Left lung (tissue), 14 donors: ENCODE measurements at places on chromosomes 3 and 15.

DNA sequence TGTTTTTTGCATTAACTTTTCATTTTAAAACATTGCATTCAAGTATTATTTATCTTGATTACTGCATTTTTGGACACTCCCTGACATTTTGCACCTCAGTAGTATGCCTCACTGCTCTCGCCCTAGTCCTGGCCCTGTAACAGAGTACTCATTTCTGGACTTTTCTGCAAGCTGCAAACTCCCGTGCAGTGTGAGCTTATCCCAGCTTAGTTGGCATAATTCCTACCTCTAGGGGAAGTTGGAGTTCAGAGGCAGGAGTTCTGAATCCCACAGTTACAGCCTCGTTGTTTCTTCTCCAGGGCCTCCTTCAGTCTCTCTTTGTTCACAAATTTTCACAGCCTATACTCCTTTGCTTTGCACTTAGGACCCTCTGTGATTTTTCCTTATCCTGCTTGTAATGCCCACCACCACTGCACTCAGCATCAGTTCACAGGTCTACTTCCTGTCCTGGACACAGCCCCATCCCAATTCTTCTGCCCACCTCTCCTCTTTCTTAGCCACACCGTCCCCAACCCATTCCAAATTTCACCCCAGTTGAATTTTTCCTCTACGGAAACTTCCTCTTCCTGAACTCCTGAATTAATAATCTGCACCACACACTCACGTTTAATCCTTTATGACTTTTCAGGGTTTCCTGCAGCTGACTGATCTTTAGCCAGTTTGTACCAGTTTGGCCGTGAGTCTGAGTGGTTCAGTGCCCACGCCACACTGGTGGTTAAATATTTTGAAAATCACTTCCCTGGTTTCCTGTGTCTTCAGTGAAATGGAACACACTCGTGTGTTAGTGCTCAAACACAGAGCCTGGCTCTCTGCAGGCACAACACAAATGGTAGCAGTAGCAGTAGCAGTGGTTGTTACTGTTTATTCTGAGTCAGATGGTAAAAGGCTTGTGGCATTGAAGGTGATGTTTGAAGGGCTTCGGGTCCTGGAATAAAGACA is 6.3 kb upstream of the CTSH start:
- H3K27me3 ChIP-seq: no peaks in the 10 kb centered on the region
- DNase-seq: peak; percentile 48
- no peaks in the 10 kb centered on the region for H3K36me3 ChIP-seq
- peaks cover 15% of the 10 kb centered on the region for H3K4me1 ChIP-seq

GRCh38 chr3:126113733-126114442 is 30.0 kb upstream of the SLC41A3 start:
- no peak overlapping the region for H3K27ac ChIP-seq
- H3K4me3 ChIP-seq: no peak overlapping the region
- DNase-seq: no peak

- no peak for DNase-seq
- no peak overlapping the region for H3K4me3 ChIP-seq
- no peaks in the 10 kb centered on the region for H3K27me3 ChIP-seq
- no peak overlapping the region for H3K27ac ChIP-seq
Measured at GRCh38 chr3:94414418-94414817, 351.6 kb downstream of the NSUN3 start.

DNA sequence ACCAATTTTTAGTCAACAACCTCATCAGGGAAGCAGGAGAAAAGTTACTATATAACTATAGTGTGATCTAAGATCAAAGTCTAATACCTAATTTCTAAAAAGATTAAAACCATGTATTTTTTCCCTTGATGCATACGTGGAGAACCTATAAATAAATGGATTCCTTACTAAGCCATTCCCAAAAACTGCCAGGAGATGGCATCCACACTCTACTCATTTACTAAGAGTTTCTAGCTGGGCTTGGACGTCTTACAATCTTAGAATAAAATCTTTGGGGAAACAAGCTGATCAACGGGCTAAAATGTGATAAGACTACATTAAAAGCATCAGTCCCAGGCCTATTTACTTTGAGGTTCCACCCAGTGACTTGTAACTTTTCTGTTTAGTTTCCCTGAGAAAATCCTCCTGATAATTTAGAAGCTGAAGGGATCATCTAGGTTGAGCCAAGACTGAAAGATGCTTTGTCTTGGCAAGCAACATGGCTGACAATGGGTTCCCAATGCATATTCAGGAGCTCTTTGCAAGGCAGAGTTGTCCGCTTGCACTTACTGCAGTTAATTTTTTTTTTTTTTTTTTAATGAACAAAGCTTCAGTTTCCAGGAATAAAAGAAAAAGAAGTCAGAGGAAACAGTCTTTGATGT is 85.5 kb upstream of the FGF12 start:
- H3K36me3 ChIP-seq: no peaks in the 10 kb centered on the region
- H3K27me3 ChIP-seq: no peaks in the 10 kb centered on the region
- no peak overlapping the region for H3K27ac ChIP-seq
- no peak overlapping the region for H3K4me3 ChIP-seq

DNA sequence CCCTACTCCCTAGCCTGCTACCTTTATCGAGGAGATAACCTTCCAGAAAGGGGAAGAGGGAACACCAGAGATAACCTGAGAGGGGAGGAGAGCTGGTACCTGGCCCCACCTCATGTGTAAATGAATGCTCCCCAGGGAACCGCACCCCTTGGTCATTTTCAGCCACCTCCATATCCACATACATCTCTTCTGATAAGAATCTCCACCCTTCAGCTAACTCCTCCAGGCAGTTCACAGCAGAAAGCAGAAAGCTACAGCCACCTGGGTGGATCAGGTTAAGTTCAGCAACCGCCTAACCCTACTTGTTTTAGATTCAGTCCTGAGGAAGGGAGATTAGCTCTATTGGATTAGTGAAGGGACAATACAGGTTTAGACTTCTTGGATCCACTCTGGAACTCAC is 38.0 kb upstream of the TIMP4 start:
- H3K27me3 ChIP-seq: no peaks in the 10 kb centered on the region
- H3K4me3 ChIP-seq: no peak overlapping the region
- peaks cover 56% of the 10 kb centered on the region for H3K4me1 ChIP-seq

- peaks cover 8% of the 10 kb centered on the region for H3K36me3 ChIP-seq
- no peaks in the 10 kb centered on the region for H3K27me3 ChIP-seq
- H3K27ac ChIP-seq: no peak overlapping the region
- H3K4me1 ChIP-seq: no peaks in the 10 kb centered on the region
- no peak overlapping the region for H3K4me3 ChIP-seq
Measured at GRCh38 chr3:62007036-62007435, 366.3 kb downstream of the FEZF2 start.

DNA sequence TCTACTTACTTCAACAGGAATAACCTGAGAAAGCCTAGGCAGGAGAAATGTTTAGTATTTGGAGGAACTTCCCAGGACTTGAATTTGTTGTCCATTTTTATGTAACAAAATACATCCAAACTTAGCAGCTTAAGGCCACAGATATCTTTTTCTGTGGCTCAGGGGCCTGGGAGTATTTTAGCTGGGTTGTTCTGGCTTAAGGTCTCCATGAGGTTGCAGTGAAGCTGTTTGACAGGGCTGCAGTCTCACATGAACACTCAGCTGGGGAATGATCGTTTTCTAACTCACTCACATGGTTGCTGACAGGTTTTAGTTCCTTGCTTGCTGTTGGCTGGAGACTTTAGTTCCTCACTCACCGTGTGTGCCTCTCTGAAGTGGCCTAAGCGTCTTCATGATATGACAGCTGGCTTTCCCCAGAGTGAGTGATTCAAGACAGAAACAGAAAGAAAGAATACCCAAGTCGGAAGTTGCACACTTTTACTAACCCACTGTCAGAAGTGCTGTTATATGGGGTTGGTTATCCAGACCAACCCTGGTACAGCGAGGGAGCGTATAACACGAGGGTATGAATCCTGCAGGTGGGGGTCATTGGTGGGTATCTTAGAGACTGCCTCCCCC is 229.7 kb upstream of the TBL1XR1 start:
- no peak for DNase-seq
- H3K4me3 ChIP-seq: no peak overlapping the region
- H3K27ac ChIP-seq: no peak overlapping the region
- H3K27me3 ChIP-seq: no peaks in the 10 kb centered on the region
- peaks cover 38% of the 10 kb centered on the region for H3K4me1 ChIP-seq

- no peak for DNase-seq
- H3K27me3 ChIP-seq: no peaks in the 10 kb centered on the region
- peak overlapping the region; percentile 47 for H3K27ac ChIP-seq
- no peaks in the 10 kb centered on the region for H3K36me3 ChIP-seq
Measured at GRCh38 chr3:177451864-177452830, 254.9 kb upstream of the TBL1XR1 start.

GRCh38 chr15:99734575-99734974 is 1.3 kb upstream of the LYSMD4 start:
- no peak overlapping the region for H3K4me3 ChIP-seq
- no peak for DNase-seq
- H3K27ac ChIP-seq: no peak overlapping the region
- no peaks in the 10 kb centered on the region for H3K36me3 ChIP-seq

GRCh38 chr3:139948898-139949297 is 13.9 kb downstream of the CLSTN2 start:
- no peak overlapping the region for H3K4me3 ChIP-seq
- no peaks in the 10 kb centered on the region for H3K36me3 ChIP-seq
- no peaks in the 10 kb centered on the region for H3K4me1 ChIP-seq

DNA sequence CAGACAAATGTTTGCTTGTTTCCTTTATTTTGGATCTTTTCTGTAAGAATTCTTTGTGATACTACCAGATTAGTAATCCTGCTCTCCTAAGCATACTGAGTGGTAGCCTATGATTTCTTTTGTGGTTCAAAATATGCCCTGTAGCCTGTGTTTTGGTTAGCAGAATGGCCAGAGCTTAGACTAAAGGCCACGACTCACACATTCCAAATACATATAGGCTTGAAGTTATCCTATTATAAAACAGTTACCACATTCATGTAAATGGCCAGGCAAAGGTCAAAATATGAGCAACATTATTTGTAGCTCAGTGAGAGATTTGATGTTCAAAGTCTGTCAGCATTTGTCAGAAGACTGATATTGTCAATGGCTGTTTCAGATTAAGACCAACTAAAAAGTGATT is 84.5 kb downstream of the MITF start:
- H3K4me1 ChIP-seq: no peaks in the 10 kb centered on the region
- no peak overlapping the region for H3K4me3 ChIP-seq
- H3K27me3 ChIP-seq: no peaks in the 10 kb centered on the region

DNA sequence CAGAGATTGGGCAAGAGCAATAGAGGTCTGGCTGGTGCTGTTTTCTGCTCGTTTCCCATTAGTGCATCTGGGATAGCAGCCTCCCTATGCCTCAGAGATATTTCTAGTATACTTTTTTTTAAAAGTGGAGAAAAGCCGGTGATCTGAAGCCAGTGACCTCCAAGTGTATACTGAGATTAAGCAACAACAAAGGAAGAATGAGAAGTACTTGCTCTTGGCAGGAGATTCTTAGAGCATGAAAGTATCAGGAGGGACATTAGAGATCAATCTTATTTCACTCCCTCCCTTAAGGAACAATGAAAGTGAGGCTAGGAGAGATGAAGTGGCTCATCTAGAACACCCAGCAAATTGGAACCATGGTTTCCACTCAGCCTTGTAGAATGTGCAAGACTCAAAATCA is 423.3 kb downstream of the SOX2 start:
- no peaks in the 10 kb centered on the region for H3K4me1 ChIP-seq
- H3K27me3 ChIP-seq: no peaks in the 10 kb centered on the region
- H3K36me3 ChIP-seq: no peaks in the 10 kb centered on the region

GRCh38 chr3:153348457-153349107 is 186.6 kb downstream of the RAP2B start:
- H3K36me3 ChIP-seq: no peaks in the 10 kb centered on the region
- H3K27ac ChIP-seq: no peak overlapping the region
- no peaks in the 10 kb centered on the region for H3K4me1 ChIP-seq
- no peak for DNase-seq

DNA sequence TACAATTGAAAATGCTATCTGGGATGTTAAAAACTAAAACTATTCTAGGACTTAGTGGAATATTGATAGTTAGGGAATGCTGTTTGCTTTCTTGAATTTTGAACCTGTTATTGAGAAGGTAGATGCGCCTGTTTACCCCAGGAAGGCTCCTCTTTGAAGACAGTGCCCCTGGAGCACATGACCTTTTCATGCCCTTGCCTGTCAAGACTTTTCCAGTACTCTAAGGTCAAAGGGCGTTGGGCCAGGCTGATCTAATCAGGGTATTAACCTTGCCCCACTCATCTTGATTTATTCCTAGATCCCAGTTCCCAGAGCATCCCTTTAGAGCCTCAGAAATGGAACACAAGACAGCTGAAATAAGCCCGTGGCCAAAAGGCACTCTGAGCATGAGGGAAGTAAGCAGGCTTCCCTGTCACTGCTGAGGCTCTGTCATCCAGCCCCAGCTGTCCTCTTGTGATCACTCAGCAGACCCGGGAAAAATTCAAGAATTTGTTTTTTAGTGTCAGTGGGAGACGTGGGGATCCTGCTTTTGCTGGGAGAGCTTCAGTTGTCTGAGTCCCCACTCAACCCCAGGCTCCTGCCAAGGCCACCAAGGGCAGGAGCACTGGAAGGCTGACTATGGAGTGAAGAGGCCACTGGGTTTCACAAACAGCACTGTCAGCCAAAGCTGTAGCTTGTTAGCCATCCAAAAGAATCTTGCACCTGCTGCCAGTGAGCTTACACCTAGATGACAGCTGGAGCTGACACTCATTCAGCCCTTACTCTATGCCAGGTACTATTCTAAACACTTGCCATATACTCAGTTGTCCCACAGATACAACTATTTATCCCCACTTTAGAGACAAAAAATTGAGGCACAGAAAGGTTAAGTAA is 169.0 kb downstream of the PGPEP1L start:
- peaks cover 32% of the 10 kb centered on the region for H3K4me1 ChIP-seq
- H3K4me3 ChIP-seq: no peak overlapping the region
- no peaks in the 10 kb centered on the region for H3K27me3 ChIP-seq
- no peaks in the 10 kb centered on the region for H3K36me3 ChIP-seq
- DNase-seq: no peak

DNA sequence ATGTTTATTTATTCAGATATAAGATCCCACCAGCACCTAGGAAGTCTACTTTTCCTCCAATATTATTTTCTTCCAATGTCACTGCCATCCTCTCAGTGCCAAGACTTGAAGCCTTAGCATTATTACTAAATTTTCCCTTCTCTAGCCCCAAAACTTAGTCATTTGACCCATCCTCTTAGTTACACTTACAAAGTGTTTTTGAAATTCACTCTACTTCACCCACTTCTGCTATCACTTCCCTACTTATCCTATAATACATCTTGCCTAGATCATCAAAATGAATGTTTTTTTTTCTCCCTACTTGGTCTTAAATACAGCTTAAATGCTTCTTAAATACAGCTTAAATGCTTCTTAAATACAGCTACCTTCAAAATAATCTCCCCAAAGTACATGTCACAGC is 376.6 kb downstream of the RSL24D1 start:
- H3K27ac ChIP-seq: no peak overlapping the region
- DNase-seq: no peak
- no peaks in the 10 kb centered on the region for H3K27me3 ChIP-seq
- no peaks in the 10 kb centered on the region for H3K4me1 ChIP-seq
- no peaks in the 10 kb centered on the region for H3K36me3 ChIP-seq
- H3K4me3 ChIP-seq: no peak overlapping the region

- H3K4me3 ChIP-seq: no peak overlapping the region
- H3K27me3 ChIP-seq: no peaks in the 10 kb centered on the region
- no peak for DNase-seq
- no peaks in the 10 kb centered on the region for H3K36me3 ChIP-seq
- no peaks in the 10 kb centered on the region for H3K4me1 ChIP-seq
Measured at GRCh38 chr3:172700256-172700655, 10.6 kb downstream of the NCEH1 start.

GRCh38 chr3:101281521-101282030 is 38.8 kb downstream of the IMPG2 start:
- no peak overlapping the region for H3K4me3 ChIP-seq
- no peaks in the 10 kb centered on the region for H3K4me1 ChIP-seq
- no peak overlapping the region for H3K27ac ChIP-seq
- H3K36me3 ChIP-seq: no peaks in the 10 kb centered on the region
- no peaks in the 10 kb centered on the region for H3K27me3 ChIP-seq
